ENCODE measurements at places on chromosomes 1 and 21.

- no peak for DNase-seq
Measured at GRCh38 chr1:157830887-157831286, 10.7 kb downstream of the CD5L start.

- no peak for DNase-seq
Measured at GRCh38 chr1:248140846-248141245, 4.1 kb upstream of the OR2M5 start.

DNA sequence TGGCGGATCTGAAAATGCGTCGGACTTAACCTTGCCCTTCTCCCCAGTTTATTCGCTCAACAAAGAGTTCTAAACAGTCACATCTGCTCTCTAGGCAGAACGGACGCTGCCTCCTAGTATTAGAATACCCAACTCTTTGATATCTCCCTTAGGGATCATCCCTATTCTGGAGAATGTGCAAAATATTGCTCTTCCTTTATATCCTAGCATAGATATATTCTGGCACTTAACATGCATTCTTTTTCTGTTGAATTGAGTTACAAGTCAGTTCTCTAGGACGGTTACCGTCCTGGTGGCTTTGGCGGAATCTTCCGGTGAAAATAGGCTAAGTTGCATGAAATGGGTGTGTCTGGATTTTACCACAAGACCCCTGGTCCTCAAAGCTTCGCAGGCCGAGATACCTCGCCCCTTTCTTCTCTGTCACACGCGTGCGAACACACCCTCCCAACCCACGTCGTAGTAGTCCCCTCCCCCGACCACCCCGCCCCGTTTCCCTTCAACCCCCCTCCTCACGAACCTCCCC, 501 bp upstream of the DNAJC6 start:
- DNase-seq, result no peak

DNA sequence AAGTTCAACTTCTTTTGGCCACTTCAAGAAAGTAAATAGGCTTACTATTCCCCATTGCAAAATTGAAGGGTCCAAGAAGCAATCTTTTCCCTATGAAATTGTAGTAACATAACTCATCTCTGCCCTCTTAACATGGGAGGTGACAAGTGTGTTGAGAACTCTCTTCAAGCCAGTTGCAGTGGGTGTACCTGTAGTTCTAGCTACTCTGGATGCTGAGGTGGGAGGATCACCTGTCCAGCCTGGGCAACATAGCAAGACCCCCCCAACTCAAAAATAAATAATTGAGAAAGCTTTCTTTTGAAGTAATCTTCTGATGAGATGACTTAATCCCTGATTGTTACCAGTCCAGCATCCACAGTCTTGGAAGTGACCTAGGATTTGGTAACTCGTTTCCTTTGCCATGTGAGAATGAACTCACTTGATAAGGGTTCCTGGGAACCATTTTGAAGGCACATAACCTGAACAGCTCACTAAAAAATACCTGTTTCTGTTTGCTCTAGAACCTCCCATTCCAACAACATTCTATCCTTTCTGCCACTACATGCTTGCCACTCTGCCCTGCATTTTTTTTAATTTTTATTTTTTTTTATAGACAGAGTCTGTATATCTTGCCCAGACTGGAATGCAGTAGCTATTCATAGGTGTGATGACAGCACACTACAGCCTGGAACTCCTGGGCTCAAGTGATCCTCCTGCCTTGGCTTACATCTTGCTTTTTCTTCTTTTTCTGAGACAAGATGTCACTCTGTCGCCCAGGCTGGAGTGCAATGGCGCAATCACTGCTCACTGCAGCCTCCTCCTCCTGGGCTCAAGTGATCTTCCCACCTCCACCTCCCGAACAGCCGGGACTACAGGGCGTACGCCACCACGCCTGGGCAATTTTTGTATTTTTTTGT, 1.4 kb upstream of the IPO9 start:
- DNase-seq, result no peak

GRCh38 chr1:203626910-203627246, 246 bp downstream of the ATP2B4 start:
- no peak for DNase-seq

GRCh38 chr1:56494306-56494705, 85.1 kb downstream of the PLPP3 start:
- no peak for DNase-seq

- DNase-seq, result no peak
Measured at GRCh38 chr1:50666849-50667248, 243.6 kb upstream of the DMRTA2 start.

DNA sequence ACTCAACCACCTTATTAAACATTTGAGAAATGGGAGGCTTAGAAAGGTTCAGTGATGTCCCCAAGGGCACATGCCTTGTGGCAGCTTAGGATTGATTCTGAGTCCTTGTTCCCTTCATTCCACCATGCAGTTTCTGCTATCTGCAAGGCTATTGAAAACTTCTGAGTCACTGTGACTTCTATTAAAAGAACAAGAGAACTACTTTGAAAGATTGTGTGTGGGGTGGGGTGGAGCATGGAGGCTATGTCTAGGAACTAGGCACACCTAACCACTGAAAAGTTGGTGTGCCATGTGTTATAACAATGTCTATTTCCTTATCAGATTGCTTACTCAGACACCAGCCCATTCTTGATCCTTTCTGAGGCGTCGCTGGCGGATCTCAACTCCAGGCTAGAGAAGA, 10.8 kb downstream of the MTARC1 start:
- DNase-seq, result peak; percentile 38

DNA sequence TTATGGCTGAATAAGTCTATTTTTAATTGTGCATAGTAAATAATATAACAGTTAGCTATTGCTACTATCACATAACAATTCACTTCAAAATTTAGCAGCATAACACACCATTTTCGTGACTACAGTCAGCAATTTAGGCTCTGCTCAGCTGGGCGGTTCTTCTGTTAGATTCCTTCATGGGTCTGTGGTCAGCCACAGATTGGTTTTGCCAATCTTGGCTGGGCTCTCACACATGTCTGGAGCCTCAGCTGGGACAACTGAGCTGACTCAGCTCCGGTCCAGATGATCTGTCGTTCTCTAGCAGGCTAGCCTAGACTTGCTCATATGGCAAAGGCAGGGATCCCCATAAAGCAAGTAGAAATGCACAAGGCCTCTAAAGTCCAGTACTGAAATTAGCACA, 15.1 kb upstream of the CDC42BPA start:
- peak; percentile 91 for DNase-seq

GRCh38 chr1:8396786-8397406, 79.0 kb downstream of the SLC45A1 start:
- DNase-seq, result peak; percentile 83

- no peak for DNase-seq
Measured at GRCh38 chr1:182340233-182341058, 51.1 kb downstream of the GLUL start.

DNA sequence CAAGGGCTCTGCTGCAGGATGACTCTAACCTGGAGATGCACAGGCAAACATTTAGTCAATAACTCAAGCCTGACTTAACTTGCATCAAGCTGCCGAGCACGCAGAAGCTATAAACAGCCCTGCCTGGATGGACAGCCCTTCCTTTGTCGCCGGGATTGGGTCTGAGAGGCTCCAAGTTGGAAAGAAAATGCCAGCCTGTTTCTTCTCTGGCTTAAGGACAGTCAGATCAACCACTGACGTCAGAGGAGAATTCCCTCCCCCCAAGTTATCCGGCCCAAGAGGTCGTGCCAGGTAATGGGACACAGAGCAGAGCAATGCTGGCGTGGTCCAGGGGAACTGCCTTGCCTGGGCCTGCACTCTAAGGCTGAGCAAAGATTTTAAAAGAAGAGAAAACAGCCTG, 27.1 kb upstream of the LRRC38 start:
- DNase-seq, result no peak

All from A172 (cell line).